ENCODE measurements at places on chromosomes 4 and X.

GRCh38 chrX:121931567-121931966 is 884.2 kb downstream of the GLUD2 start:
- no peak for DNase-seq

DNA sequence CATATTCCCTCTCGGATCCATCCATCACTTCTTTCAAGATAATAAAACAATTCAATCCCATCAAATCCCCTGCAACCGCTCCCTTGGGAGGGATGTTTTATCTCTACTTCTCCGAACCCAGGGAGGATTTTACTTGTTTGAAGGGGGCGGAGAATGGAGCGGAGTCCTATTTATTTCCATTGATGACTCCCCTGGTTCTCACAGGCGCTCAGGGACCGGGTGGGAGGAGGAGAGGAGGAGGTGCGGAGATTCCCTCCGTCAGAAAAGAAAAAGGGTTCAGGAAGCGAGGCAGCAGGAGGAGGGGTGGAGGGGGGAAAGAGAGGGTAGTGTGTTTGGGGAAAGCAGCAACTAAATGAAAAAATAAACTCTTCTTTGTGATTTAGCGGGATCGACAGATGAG is 2.1 kb downstream of the NDNF start:
- DNase-seq: no peak

DNA sequence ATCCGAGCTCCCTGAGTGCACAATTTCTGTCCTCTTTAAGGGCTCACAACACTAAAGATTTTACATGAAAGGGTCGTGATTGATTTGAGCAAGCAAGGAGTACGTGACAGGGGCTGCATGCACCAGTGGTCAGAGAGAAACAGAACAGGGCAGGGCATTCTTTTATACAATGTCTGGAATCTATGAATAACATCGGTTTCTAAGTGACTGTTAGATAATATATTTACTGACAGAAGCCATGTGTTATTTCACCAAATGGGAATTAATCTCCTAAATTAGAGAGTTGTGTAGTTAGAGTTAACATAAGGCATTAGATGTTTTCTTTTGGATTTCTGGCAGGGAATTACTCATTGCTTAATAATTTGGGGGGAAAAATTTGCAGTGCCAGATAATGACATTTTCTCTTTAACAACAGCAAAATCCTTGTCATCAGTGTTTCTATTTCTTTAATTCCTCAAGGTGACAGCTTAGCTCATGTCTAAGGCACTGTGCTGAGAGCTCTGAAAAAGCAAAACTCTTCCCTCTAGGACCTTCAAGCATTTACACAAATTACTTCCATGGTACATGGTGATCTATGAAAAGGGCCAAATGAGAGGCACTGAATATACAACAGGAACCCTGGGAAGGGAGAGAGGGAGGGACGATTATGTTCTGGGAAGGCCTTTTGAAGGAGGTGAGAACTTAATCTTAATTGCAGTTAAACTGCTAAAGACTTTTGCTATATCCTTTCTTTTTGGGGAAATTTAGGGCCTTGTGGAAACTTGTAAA is 145.0 kb downstream of the RTL3 start:
- DNase-seq: no peak

DNA sequence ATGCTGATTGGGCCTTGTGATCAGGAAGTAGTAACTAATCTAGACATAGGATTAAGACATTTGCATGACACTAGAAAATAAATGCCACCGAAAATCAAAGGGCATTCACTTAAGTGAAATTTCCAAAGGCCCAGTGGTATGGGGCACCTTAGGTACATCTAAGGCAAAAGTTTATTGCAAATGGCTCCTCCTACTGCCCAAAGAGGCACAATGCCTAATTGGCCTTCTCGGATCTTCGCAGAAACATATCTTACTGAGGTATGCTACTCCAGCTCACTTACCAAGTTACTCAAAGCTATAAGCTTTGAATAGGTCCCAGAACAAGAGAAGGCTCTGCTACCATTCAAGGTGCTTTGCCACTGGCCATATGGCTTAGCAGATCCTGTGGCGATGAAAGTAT is 174.8 kb upstream of the CXCL13 start:
- no peak for DNase-seq

- no peak for DNase-seq
Measured at GRCh38 chr4:175419236-175419718, 392.8 kb downstream of the GPM6A start.

DNA sequence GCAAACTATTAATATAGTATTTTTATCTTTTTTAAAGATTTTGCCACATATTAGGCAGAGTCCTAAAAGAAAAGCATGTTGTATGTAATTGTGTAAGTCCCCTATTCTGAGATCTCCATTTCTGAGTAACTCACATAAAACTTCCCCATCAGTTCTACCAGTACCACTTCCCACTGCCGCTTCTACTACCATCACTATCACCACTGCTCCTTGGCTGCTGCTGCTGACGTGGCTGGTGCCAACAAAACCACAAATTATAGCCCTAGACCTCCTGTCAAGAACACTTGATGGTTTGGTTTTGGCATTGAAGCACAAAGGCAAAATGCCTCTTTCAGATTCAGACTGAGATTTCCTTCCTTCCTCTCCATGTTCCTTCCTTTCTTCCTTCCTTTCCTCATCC is 106.4 kb downstream of the MMRN1 start:
- no peak for DNase-seq

DNA sequence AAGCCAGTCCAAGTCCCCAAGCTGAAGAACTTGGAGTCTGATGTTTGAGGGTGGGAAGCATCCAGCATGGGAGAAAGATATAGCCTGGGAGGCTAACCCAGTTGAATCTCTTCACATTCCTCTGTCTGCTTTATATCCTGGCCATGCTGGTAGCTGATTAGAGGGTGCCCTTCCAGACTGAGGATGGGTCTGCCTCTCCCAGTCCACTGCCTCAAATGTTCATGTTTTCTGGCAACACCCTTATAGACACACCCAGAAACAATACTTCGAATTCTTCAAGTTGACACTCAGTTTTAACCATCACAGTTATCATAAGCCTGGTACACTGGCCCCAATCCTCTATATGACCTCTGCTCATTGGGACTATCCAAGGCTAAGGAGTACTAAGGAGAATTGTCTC is 124.1 kb upstream of the WDR1 start:
- DNase-seq: peak; percentile 3

DNA sequence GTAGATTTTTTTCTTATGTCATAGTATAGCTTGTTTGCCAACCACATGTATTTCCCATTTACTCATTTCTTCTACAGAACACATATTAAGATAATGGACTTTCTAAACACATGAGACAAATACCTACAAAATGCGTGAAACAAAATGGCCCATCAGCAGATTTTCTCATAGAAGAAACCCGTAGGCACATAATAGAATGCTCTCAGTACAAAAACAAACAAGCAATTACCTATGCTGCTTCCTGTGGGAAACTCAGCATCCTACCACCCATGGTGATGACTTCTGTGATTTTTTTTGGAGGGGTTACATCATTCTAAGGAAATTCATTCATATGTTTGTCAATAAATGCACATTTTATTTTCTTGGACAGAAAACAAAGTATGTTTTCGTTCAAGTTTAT is 343.6 kb downstream of the SPRY1 start:
- no peak for DNase-seq

GRCh38 chr4:42865572-42866189 is 26.8 kb upstream of the GRXCR1 start:
- DNase-seq: peak; percentile 47

DNA sequence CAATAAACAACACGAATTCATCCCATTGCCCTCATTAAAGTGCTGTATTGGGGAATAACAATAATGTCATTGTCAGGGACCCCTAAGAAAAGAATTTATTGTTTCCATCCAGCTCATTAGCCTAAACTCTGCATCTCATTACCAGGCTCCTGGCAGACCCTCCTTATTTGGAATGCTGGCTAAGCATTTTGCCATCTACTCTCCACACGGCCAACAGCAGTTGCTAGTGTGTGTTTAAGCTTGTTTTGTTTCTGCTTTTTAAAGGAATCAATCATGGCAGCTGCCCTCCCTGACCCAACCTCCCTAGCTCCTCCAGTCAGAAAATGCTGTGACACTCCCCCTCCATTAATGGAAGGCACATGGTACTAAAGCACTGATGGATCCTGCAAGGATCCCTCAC is 43.5 kb downstream of the GATB start:
- no peak for DNase-seq

- no peak for DNase-seq
Measured at GRCh38 chr4:186473933-186474332, 81.4 kb downstream of the MTNR1A start.

- no peak for DNase-seq
Measured at GRCh38 chrX:151570561-151570960, 7.1 kb downstream of the PASD1 start.

DNA sequence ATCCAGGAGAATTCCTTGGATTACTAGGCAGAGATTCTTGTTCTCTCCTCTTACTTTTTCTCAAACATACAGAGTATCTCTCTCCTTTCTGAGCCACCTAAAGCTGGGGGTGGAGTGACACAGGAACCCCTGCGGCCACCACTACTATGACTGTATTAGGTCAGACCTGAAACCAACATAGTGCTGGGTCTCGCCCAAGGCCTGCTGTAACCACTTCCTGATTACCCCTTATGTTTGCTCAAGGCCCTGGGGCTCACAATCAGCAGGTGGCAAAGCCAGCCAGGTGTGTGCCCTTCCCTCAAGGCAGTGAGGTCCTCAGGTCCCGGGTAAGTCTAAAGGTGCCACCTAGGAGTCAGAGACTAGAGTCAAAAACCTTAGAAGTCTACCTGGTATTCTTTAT is 166.4 kb downstream of the PARM1 start:
- no peak for DNase-seq

- no peak for DNase-seq
Measured at GRCh38 chr4:38381788-38382187, 282.2 kb upstream of the KLF3 start.

- no peak for DNase-seq
Measured at GRCh38 chr4:146059151-146059550, 116.4 kb upstream of the LSM6 start.

DNA sequence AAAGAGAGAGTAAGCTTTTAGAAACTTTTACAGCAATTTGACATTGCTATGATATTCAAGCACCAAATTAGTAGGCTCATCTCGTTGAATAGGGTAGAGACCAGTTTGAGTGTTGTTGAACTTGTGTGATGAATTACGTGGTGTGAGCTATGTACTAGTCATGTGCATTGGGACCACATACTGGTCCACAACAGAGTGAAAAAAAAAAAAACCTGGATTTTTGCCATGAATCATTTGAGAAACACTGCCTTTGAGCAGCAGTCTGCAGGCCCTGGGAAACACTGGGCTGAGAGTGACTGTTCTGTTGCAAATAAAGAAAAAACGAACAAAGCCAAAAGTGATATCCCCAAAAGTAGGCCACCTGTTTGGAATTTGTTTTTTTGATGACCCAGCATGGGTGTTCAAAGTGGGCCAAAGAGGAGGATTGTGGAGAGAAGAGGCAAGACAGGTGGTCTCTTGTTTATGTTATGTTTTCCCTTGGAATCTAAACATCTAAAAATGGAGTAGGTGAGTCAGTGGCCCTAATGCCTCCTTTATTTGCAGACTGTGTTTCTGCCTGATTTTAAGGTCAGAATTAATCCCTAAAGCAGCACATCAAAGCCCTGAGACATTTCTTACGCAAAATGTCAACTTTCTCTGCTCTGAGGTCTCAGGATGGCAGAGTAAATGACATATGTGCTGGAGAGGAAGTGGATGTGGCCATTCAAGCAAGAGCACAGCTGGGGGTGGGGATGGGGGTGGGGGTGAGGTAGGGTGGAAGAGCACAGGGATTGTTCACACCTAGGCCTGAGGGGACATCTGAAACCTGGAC is 33.5 kb downstream of the TAF7L start:
- DNase-seq: no peak

GRCh38 chrX:13655674-13656073 is 2.7 kb downstream of the TCEANC start:
- peak; percentile 57 for DNase-seq

GRCh38 chrX:69138118-69138390 is 27.2 kb downstream of the PJA1 start:
- no peak for DNase-seq

GRCh38 chr4:60116592-60116991 is 1083.5 kb upstream of the ADGRL3 start:
- no peak for DNase-seq

DNA sequence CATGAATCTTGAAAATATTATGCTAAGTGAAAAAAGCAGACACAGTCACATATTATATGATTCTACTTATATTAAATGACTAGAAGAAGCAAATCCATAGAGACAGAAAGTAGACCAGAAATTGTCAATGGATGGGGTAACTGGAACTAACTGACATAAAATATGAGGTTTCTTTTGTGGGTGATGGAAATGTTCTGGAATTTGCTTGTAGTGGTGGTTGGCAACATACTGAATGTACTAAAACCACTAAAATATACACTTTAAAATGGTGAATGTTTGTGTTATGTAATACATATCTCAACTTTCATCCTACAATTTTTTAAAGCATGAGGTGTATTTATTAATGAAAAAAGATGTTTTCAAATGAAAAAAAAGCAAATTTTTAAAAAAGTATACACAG is 14.7 kb downstream of the CNOT6L start:
- DNase-seq: no peak

- no peak for DNase-seq
Measured at GRCh38 chr4:182825786-182826185, 91.4 kb downstream of the DCTD start.

DNA sequence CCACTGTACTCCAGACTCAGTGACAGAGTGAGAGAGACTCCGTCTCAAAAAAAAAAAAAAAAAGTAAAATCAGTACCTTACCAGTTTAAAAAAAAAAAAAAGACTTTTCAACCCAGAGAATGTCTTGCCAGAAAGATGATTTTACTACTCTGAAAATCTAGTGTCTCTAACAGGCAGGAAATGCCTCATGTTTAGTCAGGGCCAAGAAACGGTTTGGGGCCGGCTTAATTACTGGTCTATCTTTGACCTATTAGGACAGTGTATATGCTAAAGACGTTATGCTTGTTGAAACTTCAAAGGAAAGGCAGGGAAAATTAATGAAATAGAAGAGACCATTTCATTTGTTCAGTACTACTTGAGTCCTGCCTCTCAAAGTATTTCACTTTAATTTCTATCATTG is 9.9 kb downstream of the BEND4 start:
- no peak for DNase-seq

- no peak for DNase-seq
Measured at GRCh38 chrX:83529950-83530349, 21.9 kb downstream of the POU3F4 start.

DNA sequence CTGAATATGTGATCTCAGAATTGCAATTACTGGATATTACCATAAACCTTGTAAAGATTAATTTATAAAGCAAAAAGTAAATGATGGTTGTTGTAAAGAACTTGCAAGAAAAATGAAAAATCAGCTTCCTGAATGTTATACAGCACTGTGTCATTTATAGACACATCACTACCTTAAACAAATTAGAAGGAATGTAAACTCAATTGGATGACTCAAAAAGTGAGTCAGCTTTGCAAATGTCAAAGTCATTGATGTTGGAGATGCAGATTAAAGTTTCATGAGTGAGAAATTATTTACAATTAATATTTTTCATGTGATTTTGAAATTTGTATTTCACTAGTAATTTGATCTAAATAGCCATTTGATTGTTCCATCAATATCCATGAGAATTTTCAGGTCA is 193.2 kb downstream of the RAPGEF2 start:
- DNase-seq: peak; percentile 71

GRCh38 chr4:147933316-147933715 is 201.4 kb downstream of the ARHGAP10 start:
- no peak for DNase-seq

GRCh38 chrX:68929332-68930150 is 100.7 kb downstream of the EFNB1 start:
- no peak for DNase-seq

Measured in hematopoietic multipotent progenitor cell treated with erythropoietin and hydrocortisone succinate and interleukin-3 and kit ligand, for 17 days (in vitro differentiated cells).